ENCODE measurements at places on chromosomes 5 and 9.

GRCh38 chr5:110045158-110045557 lies 355.4 kb downstream of the MAN2A1 start:
- DNase-seq = no peak

- DNase-seq = no peak
Measured at GRCh38 chr9:133063500-133064231, 1.9 kb downstream of the CEL start.

DNA sequence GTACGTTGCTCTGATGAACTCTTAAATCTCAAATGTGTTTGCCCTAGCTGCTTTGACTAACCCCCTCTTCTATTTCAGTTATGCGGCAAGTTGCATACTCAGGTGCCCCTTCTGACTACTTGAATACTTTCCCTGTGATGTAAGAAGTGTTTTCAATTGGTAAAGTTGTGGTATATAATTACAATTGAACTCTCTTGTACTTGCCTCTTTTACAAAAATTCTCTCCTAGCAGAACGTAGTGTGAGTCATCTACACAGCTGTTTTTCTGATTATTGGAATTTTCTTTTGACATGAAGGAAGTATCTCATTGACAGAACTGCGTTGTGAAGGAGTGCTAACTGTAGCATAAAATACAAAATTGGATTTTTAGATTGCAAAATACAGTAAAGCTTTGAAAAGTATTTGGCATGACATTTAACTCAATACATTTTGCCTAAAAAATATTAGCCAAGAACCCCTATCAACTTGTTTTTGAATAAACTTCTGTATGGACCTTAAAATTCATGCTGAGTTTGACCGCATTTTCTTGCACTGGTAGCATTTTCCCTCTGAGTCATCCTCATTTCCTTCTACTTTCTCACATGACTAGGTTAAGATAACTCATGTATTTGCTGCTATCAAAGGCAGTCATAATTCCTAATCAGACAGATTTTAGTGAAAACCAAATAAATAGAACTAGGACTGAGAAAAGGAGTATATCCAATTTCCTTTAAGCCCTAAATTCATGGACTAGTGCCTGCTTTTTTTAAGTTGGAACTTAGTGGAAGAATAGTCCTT lies 6.3 kb downstream of the CRHBP start:
- DNase-seq = no peak

- DNase-seq = peak; percentile 19
Measured at GRCh38 chr9:70607926-70608325, 193.5 kb upstream of the KLF9 start.

DNA sequence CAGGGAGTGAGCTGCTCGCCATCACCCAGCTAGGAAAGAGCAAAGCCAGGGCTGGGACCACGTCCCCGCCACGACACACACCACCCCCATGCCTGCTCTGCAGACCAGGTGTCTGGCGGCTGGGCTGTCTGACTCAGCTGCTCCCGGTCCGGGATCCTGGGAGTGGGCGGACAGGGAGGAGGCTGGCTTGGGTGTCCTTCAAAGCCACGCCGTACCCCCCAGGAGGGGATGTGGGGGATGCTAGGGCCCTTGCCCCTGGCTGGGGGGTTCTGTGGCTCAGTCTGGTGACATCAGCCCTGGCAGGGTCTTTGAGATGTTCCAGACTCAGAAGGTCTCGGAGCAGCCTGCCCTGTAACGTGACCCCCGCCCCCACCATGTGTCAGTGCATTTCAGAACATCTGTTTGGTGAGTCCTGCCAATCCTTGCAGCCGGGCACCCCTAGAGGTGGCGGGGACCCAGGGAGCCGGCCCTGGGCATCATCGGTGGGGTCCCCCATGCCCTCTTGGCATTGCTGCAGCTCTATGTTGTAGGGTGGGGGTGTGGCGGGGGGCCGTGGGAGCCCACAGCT lies 62.3 kb downstream of the HMCN2 start:
- no peak for DNase-seq

All from SIG-M5 (cell line).